Naive thymus-derived CD8-positive, alpha-beta T cell (primary cell): ENCODE measurements at places on chromosomes 3 and 15.

- no peak for DNase-seq
Measured at GRCh38 chr3:166446986-166447385, 609.8 kb upstream of the BCHE start.

DNA sequence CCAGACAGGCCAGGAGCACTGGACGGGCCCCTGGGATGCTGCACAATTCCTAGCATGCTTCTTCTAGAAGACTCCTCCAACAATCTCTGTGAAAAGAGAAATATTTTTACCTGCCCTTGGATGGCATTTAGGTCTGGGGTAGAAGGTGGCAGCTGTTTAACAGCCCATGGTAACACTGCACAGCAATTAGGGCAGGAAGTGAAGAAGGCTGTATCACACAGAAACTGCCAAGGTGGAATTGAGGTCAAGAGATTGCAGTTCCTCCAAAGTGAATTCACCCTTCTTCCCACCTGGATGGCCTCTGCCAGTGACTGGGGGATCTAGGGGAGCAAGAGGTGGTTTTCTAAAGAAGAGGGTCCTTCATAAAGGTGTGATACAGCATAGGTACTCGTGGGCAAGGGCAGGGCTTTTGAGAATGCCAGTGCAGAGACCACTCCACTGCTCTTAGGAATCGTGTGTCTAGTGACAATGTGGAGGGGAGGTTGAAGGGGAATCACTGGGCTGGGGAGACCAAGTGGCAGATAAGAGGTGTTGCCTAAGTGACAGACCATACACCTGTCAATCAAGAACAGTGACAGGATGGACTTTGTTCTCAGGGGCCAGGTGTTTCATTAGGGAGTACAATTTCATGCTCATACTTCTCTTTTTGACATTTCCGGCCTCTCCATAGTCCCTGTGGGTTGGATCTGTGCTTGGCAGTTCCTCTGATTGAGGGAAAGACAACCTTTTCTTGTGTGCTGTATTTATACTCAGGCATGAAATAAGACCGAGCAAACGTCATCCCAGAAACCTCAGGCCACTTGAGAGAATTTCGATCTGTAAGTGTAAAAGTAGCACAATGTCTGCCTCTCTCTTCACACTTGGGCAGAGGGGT lies 83.5 kb upstream of the BCL6 start:
- DNase-seq = no peak

GRCh38 chr3:71309342-71309741 lies 274.2 kb downstream of the FOXP1 start:
- DNase-seq = peak; percentile 71

- DNase-seq = no peak
Measured at GRCh38 chr15:66670762-66671580, 31.1 kb upstream of the SMAD6 start.

GRCh38 chr3:67875338-67875737 lies 220.9 kb upstream of the SUCLG2 start:
- no peak for DNase-seq

GRCh38 chr3:34174740-34175139 lies 376.3 kb downstream of the PDCD6IP start:
- DNase-seq = no peak

DNA sequence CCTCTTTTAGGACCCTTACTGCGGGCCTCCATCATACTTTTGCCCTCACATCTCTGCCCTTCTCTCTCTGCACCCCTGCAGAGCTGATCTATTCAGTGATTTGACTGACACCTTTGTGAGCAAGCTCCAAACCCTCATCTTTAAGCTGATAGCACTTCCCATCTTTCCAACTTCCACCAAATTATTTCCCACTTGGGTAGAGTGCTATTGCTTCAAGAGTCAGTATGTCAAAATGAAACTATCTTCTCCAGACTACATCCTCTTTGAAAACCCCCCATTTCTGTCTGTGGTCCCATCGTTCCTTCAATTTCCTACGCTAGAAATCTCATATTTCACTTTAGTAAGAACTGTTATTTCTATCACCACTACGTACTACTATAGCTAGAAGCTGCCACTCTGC lies 19.7 kb downstream of the ZWILCH start:
- DNase-seq = no peak

DNA sequence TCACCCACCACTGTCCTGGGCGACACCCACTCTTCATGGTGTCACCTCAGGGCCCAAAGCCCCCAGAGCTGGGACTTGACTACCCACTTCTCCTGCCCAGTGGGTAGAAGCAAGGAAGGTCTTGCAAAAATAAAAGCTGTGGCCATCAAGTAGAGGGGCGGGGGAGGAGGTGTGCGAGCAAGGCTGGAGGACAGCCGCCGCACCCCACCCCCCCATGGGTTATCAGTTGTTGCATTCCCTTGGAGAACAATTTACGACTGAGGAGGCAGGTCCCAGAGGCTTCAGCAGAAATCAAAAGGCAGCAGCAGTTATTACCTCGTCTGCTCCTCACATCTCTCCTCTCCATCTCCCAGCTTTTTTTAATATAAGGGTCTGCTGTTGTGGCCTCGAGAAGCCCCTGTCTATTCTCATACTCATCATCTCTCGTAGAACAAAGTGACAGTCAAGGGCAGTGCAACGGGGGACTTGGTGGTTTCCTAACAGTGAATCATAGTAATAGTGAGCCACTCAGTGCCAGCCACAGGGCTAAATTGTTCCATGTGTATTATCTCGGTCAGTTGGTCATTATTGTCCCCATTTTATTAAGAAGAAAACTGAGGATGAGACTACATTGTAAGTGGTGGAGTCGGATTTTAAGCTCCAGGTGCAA lies 116.4 kb downstream of the PDCD6IP start:
- DNase-seq = no peak

DNA sequence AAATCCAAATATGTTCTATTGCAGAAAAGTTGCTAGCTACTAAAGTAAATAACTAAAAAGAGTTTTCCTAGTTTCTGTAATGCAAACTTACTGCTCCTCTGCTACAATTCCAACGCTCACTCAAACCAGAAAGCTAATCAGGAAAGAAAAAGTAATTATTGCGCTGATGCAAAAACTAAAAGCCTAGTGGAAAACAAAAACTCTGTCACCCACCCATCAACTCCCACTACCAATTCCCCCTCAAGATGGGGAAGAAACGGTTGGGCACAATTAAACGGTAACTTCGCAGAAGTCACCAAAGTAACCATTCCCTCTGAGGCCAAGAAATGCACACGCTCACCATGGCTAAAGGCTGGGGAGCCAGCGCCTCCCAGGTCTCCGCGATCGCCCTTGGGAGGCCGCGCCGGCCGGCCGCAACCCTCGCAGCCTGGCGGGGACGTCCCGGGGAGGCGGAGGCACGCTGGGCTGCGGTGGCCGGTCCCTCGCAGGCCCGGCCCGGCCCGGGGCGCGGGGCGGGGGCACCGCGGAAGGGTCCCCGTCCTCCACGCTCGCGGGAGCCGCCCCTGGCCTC lies 684 bp downstream of the SLTM start:
- DNase-seq = no peak

DNA sequence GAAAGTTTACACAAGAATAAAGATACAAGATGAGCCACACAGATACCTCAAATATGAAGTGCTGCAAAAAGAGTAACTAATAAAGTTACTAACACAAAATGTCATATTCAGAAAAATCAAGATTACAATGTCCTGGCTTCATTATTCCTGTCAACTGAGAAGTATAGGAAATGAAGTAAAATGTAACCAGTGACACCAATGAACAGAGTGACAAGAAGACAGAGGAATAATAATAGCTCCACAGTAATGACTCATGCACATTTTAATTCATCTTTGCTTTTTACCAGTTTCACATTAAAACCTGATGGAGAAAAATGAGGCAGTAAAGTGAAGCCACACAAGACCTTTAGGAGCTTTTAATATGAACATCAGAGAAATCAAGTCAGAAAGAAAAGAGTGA lies 214.1 kb downstream of the ZBBX start:
- DNase-seq = no peak

DNA sequence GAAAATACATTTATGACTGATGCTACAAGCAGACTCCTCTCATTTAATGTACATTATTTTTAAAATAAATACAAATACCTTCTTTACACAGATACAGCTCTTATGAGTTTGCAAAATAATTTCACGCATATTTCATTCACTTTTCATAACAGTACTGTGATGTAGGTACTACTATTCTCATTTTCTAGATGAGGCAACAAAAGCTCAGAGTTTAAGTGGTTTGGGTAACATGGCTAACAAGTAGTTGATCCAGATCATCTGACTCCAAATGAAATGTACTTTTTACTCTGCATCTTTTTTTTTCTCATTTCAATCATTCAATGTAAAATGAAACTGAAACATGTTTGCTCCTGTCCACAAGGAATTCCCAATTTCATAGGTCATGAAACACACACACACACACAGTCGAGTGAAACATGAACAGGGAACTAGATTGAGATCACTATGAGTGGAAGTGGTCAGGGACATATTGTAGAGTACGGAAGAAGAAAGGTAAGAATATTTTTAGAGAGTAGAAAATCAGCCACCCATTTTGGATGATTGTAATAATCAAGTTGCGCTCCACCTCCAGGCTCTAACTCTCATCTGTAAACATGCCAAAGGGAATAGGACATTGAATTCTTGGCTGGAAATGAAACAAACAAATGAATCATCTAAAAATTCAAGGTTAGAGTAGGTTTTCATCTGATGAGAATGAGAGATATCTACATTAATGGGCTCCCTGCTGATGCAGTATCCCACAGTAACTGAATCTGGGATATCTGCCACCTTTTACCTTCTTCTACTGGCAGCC lies 92.4 kb downstream of the CLDN1 start:
- DNase-seq = no peak

GRCh38 chr3:73055583-73055982 lies 5.9 kb upstream of the EBLN2 start:
- DNase-seq = no peak

DNA sequence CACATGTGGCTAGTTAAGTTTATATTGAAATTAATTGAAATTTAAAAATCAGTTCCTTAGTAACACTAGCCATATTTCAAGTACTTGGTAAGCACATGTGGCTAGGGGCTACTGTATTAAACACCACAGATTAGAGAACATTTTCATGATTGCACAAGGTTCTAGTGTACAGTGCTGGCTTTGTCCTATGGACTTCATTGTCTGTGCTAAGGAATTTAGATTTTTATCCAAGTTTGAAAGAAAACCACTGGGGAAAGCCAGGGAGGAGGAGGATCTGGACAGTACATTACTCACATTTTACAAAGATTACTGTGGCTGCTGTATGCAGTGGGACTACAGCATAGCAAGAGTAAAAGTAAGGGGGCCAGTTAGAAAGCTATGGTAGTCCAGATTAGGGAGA lies 13.9 kb downstream of the STAC start:
- DNase-seq = no peak

DNA sequence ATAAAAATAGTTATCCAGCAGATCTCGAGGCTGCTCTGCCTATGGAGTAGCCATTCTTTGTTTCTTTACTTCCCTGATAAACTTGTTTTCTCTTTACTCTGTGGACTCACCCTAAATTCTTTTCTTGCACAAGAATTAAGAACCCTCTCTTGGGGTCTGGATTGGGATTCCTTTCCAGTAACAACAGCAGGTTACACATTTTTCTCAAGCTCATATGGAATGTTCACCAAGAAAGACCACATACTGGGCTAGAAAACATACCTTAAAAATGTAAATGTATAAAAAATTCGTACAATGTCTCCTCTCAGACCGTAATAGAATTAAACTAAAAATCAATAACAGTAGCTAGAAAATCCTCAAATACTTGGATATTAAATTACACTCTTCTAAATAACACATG lies 299.2 kb downstream of the CNTN3 start:
- DNase-seq = no peak

GRCh38 chr3:118968640-118969039 lies 66.0 kb downstream of the IGSF11 start:
- no peak for DNase-seq
